ENCODE measurements at places on chromosomes 11 and 22. TPM values are rescaled to one million over a fixed set of nuclear protein-coding genes. Genes with fewer than 3 reads are reported as not detected.

The LRRC74B gene
- not detected for total RNA-seq

DNA sequence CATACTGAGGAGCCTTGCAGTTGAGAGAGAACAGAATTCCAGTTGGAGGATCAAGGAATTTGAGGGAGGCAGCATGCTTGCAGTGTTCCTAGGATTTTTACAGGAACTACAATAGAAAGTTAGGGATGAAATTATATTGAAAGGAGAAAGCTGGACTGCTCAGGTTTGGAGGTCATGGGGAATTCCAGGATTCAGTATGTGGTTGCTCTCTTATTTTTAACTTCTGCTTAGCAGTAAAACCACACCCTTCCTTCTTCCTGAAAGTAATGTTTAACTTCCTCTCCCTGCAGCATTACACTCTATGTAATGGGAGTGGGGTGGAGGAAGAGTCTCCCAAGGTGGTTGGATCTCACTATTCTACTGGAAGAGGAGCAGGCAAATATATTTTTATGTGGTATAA, 31.3 kb downstream of the CTNND1 start:
- no peak for DNase-seq
- H3K4me3 ChIP-seq = peak overlapping the region; percentile 34
- H3K27me3 ChIP-seq = no peaks in the 10 kb centered on the region
- peaks cover 8% of the 10 kb centered on the region for H3K36me3 ChIP-seq
- H3K4me1 ChIP-seq = peaks cover 33% of the 10 kb centered on the region
- H3K27ac ChIP-seq = peak overlapping the region; percentile 76

GRCh38 chr11:12066056-12066798, 44.2 kb upstream of the MICAL2 start:
- DNase-seq = no peak
- H3K27me3 ChIP-seq = peaks cover 2% of the 10 kb centered on the region
- peaks cover 1% of the 10 kb centered on the region for H3K36me3 ChIP-seq
- no peak overlapping the region for H3K4me3 ChIP-seq
- peaks cover 1% of the 10 kb centered on the region for H3K4me1 ChIP-seq
- H3K27ac ChIP-seq = no peak overlapping the region

GRCh38 chr11:119179342-119179741, 5.9 kb upstream of the NHERF4 start:
- peaks cover 17% of the 10 kb centered on the region for H3K4me1 ChIP-seq
- no peak for DNase-seq
- no peaks in the 10 kb centered on the region for H3K27me3 ChIP-seq
- no peak overlapping the region for H3K27ac ChIP-seq

The RIMBP3B gene
- 0.35 TPM for total RNA-seq

GRCh38 chr11:36289226-36289852, at the start of gene COMMD9:
Gene COMMD9 (minus strand): TSS chr11:36289424. CDS start chr11:36289412, 12 bp downstream.
- H3K4me3 ChIP-seq = peak within 1 kb of the TSS; percentile 83
- no peaks in the 10 kb centered on the region for H3K27me3 ChIP-seq
- peaks cover 34% of the 10 kb centered on the region for H3K4me1 ChIP-seq
- DNase-seq = peak; percentile 98
- H3K27ac ChIP-seq = peak within 1 kb of the TSS; percentile 90
